ENCODE measurements at places on chromosomes 5 and 9. TPM values are rescaled to one million over a fixed set of nuclear protein-coding genes. Genes with fewer than 3 reads are reported as not detected.
A peak's percentile ranks its signal among the peaks of the same experiment; 100 is the strongest.

The DDX4 gene
- polyA plus RNA-seq = 0.57 TPM

The SLF1 gene
- 10.2 TPM for polyA plus RNA-seq

The CTNND2 gene
- polyA plus RNA-seq = 0.41 TPM

The FBXW2 gene
- polyA plus RNA-seq = 14.1 TPM

The PHF2 gene
- 26.8 TPM for polyA plus RNA-seq

- no peak for DNase-seq
- H3K27me3 ChIP-seq = peaks cover 6% of the 10 kb centered on the region
- H3K4me1 ChIP-seq = peaks cover 32% of the 10 kb centered on the region
- no peaks in the 10 kb centered on the region for H3K36me3 ChIP-seq
- H3K27ac ChIP-seq = no peak overlapping the region
- H3K4me3 ChIP-seq = no peak overlapping the region
Observed at GRCh38 chr9:5838884-5839571, 6.1 kb upstream of the ERMP1 start.

DNA sequence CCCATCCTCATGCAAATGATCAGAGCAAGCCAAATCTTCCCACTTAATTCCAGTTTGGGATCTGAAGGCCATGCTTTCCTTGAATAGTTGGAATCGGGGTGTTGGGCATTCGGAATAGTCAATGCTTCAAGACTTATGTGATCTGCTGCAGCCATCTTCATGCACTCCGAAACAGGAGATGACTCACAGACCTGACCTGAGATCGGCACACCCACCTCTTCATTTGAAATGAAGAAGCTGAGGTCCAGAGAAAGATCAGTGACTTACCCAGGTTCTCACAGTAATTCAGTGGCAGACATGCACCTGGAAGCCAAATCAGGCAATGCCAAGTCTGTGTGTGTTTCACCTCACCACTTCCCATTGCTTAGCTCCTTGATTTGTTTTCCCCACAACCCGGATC is 33.0 kb downstream of the FOXD1 start:
- DNase-seq = no peak
- H3K4me1 ChIP-seq = no peaks in the 10 kb centered on the region
- H3K27ac ChIP-seq = no peak overlapping the region
- no peaks in the 10 kb centered on the region for H3K36me3 ChIP-seq

GRCh38 chr9:107342476-107343161 is 59.5 kb downstream of the RAD23B start:
- no peak overlapping the region for H3K27ac ChIP-seq
- H3K4me3 ChIP-seq = no peak overlapping the region
- no peak for DNase-seq

- DNase-seq = no peak
- H3K4me3 ChIP-seq = no peak overlapping the region
- no peak overlapping the region for H3K27ac ChIP-seq
- H3K36me3 ChIP-seq = no peaks in the 10 kb centered on the region
Observed at GRCh38 chr5:176180339-176180738, 57.9 kb upstream of the SIMC1 start.

DNA sequence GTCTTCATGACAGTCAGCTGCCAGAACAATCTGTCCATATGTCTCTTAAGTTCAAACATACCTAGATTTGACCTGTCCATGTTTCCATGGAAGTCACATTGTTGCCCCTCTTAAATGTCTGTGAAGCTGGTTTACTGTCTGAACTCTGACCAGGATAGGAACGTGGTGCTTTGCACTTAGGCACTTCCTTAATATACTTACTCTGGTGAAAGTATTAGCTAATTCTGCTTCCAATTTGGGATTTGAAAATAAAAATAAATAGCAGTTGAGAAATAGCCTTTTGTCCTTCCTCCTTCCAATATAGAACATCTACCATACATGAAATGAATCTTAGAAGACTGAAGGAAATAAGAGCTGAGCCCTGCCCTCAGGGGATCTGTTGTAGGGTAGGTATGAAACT is 524.5 kb upstream of the CLINT1 start:
- no peaks in the 10 kb centered on the region for H3K36me3 ChIP-seq
- no peaks in the 10 kb centered on the region for H3K27me3 ChIP-seq
- H3K27ac ChIP-seq = no peak overlapping the region
- DNase-seq = no peak
- H3K4me3 ChIP-seq = no peak overlapping the region

- H3K4me3 ChIP-seq = no peak overlapping the region
- no peaks in the 10 kb centered on the region for H3K4me1 ChIP-seq
- no peaks in the 10 kb centered on the region for H3K27me3 ChIP-seq
- DNase-seq = no peak
- H3K27ac ChIP-seq = no peak overlapping the region
Observed at GRCh38 chr5:167798448-167798847, 493.0 kb upstream of the WWC1 start.

GRCh38 chr9:129497005-129497812 is 123.7 kb downstream of the C9orf50 start:
- peak overlapping the region; percentile 8 for H3K4me3 ChIP-seq
- no peaks in the 10 kb centered on the region for H3K27me3 ChIP-seq
- H3K4me1 ChIP-seq = peaks cover 4% of the 10 kb centered on the region
- H3K27ac ChIP-seq = peak overlapping the region; percentile 54
- DNase-seq = no peak

DNA sequence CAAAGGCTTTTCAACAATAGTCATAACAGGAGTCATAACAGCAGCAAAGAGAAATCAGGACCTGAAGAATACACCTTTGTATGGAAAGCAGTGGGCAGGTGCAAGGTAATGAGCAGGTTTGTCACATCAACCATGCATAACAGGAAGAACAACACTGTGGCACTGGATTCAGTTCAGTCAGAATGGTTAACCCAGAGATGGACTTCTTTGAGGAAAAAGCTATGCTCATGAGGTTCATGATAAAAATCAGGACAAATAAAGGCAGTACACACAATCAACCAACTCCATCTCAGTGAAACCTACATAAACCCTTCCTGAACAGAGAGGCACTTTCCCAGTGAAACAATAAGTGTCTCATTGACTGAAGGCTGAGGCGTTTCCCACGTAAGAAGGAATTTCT is 27.0 kb downstream of the ABITRAM start:
- H3K4me3 ChIP-seq = no peak overlapping the region
- H3K27me3 ChIP-seq = no peaks in the 10 kb centered on the region
- no peak overlapping the region for H3K27ac ChIP-seq
- H3K36me3 ChIP-seq = no peaks in the 10 kb centered on the region
- no peaks in the 10 kb centered on the region for H3K4me1 ChIP-seq

DNA sequence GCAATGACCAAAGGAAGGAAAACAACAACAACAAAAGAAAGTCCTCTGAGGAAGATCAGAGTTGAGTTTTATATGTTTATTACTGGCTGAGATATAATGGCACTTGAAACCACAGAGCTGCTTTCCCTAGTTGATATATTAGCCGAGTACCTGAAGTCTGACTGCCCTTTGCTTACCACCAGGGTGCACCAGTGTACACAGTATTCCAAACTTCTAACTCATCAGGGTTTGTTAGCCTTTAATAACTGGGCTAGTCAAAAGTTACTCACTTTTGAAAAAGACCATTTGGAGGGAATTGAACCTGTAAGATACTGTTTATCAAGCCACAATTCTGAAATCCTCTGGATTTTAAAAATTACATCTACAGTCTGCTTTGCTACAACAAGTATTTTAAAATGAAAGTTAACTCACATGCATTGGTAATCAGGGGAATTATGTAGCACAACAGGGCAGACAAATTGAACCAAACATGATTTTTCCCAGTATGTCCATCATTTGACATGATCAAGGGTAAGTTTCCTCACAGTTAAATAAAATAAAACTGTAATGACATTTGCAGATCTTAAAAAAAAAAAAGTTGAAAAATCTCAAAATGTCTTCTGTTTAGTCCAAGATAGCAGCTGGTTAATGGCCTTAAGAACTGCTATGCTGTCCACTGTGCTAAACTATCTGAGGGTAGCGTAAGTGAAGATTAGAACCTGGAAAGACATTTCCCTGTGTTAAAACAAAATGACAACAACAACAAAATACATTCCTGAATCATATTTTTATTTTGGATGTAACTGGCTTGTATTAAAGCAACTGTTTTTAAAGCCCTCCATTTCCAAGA is 57.3 kb upstream of the C6 start:
- no peaks in the 10 kb centered on the region for H3K27me3 ChIP-seq
- no peak overlapping the region for H3K4me3 ChIP-seq
- H3K4me1 ChIP-seq = no peaks in the 10 kb centered on the region
- no peak for DNase-seq
- no peak overlapping the region for H3K27ac ChIP-seq

- no peak for DNase-seq
- no peak overlapping the region for H3K27ac ChIP-seq
- no peak overlapping the region for H3K4me3 ChIP-seq
- H3K4me1 ChIP-seq = no peaks in the 10 kb centered on the region
- H3K36me3 ChIP-seq = peaks cover 69% of the 10 kb centered on the region
Observed at GRCh38 chr9:92652461-92652860, 17.5 kb downstream of the IPPK start.

All from thymus (tissue), 14 donors.